ENCODE measurements at places on chromosomes 12 and 14.
A peak's percentile ranks its signal among the peaks of the same experiment; 100 is the strongest.

- no peak for DNase-seq
Measured at GRCh38 chr14:89955022-89955744, 544 bp upstream of the TDP1 start.

- no peak for DNase-seq
Measured at GRCh38 chr14:92660571-92660970, 87.9 kb downstream of the LGMN start.

DNA sequence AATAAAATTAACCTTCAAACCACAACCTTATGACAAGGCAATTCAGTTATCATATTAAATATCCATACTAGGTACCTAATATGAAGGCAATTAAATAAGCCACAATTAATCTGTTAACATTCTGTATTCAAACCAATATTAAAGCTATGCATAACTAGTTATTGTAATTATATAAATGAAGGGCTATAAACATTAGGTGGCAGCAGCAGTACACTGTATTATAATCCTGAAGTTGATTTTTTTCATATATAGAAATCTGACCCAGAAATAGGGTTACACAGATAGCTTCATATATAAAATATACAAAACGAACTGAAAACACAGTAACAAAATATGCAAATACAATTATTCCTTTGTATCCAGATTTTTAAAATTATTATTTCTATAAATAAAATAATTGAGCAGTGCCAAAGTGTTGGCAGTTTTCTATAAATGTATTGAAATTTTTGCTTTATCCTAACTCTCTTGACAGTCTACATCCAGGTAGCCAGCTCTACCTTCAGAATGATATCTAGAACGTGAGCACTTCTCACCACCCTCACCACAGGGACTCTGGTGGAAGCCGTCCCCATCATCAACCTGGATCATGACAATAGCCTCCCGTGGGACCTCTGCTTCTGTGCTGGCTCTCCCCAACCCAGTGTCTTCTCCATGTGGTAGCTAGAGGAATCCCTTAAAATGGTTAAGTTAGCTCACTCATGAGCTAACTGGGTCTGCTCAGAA is 136.2 kb downstream of the MED13L start:
- DNase-seq: no peak

- no peak for DNase-seq
Measured at GRCh38 chr14:94768141-94768520, 1.8 kb downstream of the GSC start.

DNA sequence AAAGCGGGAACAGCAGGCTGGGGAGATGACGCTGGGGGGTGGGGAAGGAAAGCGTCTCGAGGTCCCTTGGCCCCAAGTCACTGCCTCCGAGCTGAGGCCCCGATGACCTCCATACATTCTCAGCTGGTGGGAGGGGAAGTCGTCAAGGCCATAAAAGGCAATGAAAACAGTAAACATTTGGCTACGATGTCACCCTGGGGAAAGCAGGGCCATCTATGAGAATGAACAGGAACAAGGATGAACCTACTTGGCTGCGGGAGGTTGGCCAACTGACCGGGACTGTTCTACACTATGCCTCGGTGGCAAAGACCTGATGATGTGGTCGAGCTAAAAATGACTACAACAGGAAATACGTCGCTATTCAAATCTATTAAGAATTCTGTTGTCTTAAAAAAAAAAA is 19.5 kb downstream of the PRKAB1 start:
- DNase-seq: no peak

DNA sequence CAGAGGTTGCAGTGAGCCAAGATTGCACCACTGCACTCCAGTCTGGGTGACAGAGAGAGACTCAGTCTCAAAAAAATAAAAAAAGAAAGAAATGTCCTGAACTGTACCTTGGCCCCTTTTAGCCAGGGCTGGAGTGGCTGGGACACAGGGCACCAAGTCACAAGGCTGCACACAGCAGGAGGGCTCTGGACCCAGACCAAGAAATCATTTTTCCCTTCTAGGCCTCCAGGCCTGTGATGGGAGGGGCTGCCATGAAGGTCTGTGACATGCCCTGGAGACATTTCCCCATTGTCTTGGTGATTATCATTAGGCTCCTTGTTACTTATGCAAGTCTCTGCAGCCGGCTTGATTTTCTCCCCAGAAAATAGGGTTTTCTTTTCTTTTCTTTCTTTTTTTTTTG is 5.1 kb upstream of the ACOT6 start:
- no peak for DNase-seq

DNA sequence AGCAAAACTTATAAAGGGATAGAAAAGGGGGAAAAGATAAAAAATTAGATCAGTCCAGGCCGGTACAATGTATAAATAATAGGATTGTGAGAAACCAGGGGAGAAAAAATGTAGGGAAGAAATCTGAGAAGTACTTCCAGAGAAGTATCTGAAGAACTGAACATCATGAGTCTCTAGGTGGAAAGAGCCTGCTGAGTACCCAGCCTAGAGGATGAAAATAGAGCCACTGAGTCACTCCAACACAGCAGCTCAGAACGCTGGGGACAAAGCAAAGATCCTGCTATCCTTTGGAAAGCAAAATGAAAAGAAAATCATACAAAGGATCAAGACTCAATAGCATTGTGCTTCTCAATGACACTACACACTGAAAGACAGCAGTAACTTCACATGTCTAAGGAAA is 138.0 kb downstream of the ANO6 start:
- DNase-seq: no peak

DNA sequence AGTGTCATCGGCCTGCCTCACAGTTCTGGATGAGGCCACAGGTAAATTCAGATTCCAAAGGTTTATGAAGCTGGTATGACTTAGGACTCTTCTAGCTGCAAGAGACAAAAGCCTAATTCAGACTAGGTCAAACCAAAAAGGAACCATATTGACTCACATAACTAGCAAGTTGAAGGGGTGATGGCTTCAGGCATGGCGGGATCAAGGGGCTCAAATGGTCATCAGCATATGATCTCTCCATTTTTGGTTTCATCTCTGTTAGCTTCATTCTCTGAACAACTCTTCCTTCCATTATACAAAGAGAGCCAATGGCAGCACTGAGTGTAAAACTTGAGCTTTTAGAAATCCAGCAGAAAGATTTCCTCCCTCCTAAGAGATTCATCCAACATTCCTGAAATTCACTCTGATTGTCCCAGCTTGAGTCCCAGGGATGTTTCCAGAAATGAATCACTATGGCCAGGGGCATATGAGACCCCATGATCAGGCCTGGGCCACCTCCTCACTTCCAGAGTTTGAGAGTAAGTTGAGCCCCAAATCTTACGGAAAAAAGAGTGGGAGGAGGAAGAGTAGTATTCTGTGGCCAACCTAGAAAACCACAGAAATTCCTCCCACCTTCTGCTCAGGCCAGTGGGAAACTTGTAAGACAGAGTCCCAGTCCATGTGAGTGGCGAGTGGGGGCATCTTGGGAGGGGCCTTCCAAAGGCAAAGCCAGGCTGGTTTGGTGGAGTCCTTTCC is 2.0 kb upstream of the MAP1LC3B2 start:
- DNase-seq: no peak

DNA sequence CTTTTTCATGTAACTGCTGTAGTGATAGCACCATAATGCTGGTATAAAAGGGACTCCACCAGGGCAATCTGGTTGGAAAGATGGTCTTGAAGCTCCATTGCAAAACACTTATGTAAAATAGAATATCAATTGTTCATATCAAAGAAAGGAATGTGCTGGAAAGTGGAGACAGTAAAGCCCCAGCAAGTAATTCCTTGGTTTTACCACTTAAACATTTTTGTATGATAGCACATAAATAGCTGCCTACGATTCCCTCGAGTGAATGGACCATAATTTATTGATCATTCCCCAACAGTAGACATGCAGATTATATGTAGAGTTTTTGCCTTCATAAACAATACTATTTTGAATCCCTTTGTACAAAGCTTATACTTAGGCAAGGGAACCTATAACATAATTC is 275.4 kb downstream of the PAWR start:
- no peak for DNase-seq

GRCh38 chr14:94394581-94395207 is 6.3 kb upstream of the SERPINA1 start:
- DNase-seq: no peak

DNA sequence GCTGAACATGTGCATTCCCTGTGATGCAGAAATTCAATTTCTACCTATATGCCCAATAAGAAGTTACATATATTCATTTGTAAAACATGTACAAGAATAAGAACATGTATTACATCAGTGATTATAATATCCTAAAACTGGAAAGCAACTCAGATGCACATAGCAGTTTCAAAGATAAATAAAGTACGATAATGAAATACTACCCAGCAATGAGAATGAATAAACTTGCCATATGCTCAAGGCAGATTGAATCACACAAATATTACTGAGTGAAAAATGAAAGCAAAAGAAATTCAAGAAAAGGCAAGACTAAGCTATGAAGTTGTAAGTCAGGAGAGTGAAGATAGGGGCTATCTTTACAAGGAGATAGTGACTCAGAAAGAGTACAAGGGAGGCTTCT is 345.3 kb upstream of the OR4E1 start:
- DNase-seq: no peak

DNA sequence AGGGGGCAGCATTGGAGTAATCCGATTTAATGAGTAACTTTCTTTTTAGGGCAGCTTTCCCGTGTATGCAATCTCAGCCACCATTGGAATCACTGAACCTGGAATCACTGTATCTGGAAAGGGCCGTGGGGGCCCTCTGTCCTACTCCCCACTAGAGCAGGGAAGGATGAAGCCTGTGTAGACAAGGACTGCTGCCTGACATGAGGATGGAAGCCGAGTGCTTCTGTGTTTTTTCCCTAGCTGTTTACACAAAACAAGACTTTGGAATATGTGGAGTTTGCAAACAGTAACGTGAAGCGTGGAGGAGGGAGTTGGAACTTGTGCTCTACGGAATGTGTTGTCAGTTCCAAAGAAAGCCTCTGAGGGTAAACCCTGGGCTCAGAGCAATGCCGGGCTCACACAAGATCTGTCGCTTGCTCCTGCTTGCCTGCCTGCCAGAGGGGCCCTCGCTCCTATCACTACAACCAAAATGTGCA is 32.4 kb upstream of the HDAC7 start:
- no peak for DNase-seq

- DNase-seq: no peak
Measured at GRCh38 chr12:130922511-130922953, 31.2 kb upstream of the ADGRD1 start.

- DNase-seq: no peak
Measured at GRCh38 chr12:101616027-101616494, 21.3 kb downstream of the MYBPC1 start.

DNA sequence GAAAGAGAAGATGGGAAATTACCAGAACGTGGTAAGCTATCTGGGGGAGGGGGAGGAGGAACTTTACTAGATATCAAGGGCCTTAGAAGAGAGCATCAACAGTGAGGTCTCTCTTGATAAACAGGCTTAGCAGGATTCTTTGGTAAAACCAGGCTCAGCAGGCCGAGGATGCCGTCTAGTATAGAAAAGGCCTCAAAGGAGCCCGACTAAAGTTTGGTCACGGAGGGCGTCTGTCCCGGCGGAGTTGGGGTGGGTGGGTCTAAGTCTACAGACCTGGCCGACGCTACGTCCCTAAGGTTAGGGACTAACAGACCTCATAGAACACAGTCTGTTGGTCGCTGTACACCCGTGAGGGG is 538 bp upstream of the TIGAR start:
- no peak for DNase-seq

DNA sequence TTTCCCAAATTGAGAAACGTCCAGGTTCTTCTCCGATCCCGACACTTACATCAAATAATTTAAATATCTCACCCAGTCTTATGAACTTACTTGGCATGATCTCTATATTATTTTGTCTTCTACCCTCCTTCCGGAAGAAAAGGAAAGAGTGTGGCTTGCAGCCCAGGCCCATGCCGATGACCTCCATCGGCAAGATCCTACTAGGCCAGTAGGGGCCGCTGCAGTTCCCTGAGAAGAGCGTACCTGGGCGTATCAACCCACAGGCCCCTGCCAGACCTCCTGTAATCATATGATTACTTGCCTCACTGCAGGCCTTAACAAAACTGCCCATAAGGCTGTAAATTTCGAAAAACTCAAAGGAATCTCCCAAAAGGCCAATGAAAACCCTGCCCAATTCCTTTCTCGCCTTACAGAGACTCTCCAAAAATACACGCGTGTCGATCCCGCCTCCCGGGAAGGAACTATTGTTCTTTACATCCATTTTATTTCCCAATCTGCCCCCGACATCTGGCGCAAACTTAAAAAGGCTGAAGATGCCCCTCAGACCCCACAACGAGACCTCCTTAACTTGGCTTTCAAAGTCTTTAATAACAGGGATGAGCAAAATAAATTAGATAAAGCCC is 69.6 kb downstream of the MOK start:
- DNase-seq: peak; percentile 84

DNA sequence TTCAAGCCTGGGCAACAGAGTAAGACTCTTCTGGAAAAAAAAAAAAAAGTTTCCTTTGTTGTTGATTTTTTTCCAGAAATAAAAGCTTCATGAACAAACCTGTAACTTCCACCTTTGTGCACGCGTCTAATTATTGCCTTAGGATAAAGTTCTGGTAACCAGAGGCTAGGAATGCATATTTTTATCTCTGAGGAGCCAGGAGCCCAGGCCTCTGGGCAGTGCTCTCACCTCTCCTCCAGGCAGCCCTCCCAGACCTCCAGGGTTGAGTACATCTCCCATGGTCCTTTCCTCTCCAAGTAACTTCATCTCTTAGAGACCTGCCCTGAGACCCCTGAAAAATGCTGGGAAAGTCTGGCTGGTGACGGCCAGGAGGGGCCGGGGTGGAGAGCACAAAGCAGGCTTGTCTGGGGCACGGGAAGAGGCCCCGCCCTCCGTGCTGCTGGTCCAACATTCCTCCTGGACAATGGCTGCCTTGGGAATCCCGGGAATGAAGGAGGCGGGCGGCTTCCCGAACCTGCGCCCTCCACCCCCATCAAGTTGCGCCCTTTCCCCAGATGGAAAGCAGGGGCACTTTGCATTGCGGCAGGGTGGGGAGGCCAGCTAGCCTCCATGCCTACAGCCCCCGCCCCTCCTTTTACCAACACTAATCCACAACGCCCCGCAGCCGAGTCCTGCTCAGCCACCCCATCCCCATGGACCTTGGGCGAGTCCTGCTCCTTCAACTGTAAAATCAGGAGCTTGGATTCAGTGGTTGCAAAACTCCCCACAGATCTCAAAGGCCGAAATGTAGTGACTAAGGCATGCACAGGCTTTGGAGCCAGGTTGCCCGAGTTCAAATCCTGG is 7.3 kb upstream of the FIGNL2 start:
- DNase-seq: no peak

GRCh38 chr12:115064296-115064695 is 380.3 kb upstream of the TBX3 start:
- no peak for DNase-seq

DNA sequence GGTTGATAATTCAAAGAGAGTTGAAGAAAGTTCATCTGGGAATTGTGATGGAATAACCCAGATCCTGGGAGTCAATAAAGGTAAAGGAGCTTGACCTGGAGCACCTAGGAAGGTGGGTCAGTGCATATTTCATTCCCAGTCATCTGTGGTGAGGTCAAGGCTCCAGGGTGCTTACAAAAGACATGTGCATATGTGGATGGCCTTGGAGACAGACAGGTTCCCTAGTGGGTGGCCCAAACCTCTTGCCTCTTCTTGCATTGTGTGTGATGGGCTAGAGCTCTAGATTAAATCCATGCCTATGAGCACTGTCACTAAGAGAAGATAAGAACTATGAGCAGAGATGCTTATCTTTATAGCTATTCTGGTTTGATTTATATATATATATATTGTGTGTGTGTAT is 75.5 kb upstream of the CISTR start:
- DNase-seq: no peak
